T-cell (primary cell): ENCODE measurements at places on chromosomes 3 and 15. TPM values are rescaled to one million over a fixed set of nuclear protein-coding genes. Genes with fewer than 3 reads are reported as not detected.

Gene TFG
- total RNA-seq = 44.1 TPM

Gene TGM5
- not detected for total RNA-seq

Gene SLC9C1
- total RNA-seq = not detected

Gene SLC22A13
- total RNA-seq = 0.79 TPM

Gene CHRFAM7A
- total RNA-seq = not detected

Gene ENTPD3
- not detected for total RNA-seq

Gene TRH
- not detected for total RNA-seq

Gene NEO1
- 7.2 TPM for total RNA-seq

Gene ZKSCAN7
- 1.3 TPM for total RNA-seq

Gene ACAN
- total RNA-seq = not detected

Gene A4GNT
- not detected for total RNA-seq

Gene SAXO2
- total RNA-seq = 0.56 TPM

Gene PCBP4
- 26.4 TPM for total RNA-seq

Gene CHD2
- 486 TPM for total RNA-seq

Gene GRK7
- total RNA-seq = 0.13 TPM

Gene TAGLN3
- not detected for total RNA-seq

Gene RTP3
- total RNA-seq = not detected

Gene HACL1
- total RNA-seq = 27.7 TPM

Gene ASB14
- not detected for total RNA-seq

Gene DLEC1
- total RNA-seq = 20.1 TPM

Gene LIPC
- total RNA-seq = 1.6 TPM

Gene UMPS
- 16.2 TPM for total RNA-seq

Gene LRTM1
- not detected for total RNA-seq

Gene SOX14
- total RNA-seq = not detected

Gene IL12A
- total RNA-seq = 0.64 TPM

Gene CLRN1
- not detected for total RNA-seq

Gene ZNF385D
- total RNA-seq = 0.38 TPM

Gene MESP1
- 1.5 TPM for total RNA-seq

Gene LZTFL1
- total RNA-seq = 12.0 TPM

Gene TUSC7
- total RNA-seq = not detected

Gene USP50
- not detected for total RNA-seq

Gene ARF4
- 56.9 TPM for total RNA-seq

Gene ADAMTS17
- total RNA-seq = 11.6 TPM

Gene RBM5
- total RNA-seq = 328 TPM

Gene LYSMD2
- 36.2 TPM for total RNA-seq

Gene TEX9
- 1.5 TPM for total RNA-seq

Gene TMC3
- total RNA-seq = not detected

Gene GPR171
- 51.9 TPM for total RNA-seq

Gene KLHL24
- 101 TPM for total RNA-seq

Gene RAB6B
- 0.23 TPM for total RNA-seq

Gene GALNT15
- not detected for total RNA-seq

Gene IMPG2
- 0.82 TPM for total RNA-seq

Gene CA12
- 0.51 TPM for total RNA-seq

Gene C3orf52
- total RNA-seq = 2.2 TPM

Gene ONECUT1
- total RNA-seq = not detected

Gene ARHGAP11A
- total RNA-seq = 4.5 TPM

Gene TM4SF1
- not detected for total RNA-seq

Gene SLC12A8
- total RNA-seq = 0.96 TPM

Gene GATA2
- 3.5 TPM for total RNA-seq

Gene ISL2
- 0.44 TPM for total RNA-seq

Gene SERPINI2
- not detected for total RNA-seq

Gene CYP1A1
- total RNA-seq = not detected

Gene ZNF501
- total RNA-seq = 4.6 TPM

Gene CCR5
- total RNA-seq = 6.0 TPM

Gene TF
- 9.8 TPM for total RNA-seq

Gene WNT7A
- 12.8 TPM for total RNA-seq
